NCI-H526 treated with DMSO at 0.1 percent for 48 hours (cell line): ENCODE measurements at places on chromosomes 5 and 9.

DNA sequence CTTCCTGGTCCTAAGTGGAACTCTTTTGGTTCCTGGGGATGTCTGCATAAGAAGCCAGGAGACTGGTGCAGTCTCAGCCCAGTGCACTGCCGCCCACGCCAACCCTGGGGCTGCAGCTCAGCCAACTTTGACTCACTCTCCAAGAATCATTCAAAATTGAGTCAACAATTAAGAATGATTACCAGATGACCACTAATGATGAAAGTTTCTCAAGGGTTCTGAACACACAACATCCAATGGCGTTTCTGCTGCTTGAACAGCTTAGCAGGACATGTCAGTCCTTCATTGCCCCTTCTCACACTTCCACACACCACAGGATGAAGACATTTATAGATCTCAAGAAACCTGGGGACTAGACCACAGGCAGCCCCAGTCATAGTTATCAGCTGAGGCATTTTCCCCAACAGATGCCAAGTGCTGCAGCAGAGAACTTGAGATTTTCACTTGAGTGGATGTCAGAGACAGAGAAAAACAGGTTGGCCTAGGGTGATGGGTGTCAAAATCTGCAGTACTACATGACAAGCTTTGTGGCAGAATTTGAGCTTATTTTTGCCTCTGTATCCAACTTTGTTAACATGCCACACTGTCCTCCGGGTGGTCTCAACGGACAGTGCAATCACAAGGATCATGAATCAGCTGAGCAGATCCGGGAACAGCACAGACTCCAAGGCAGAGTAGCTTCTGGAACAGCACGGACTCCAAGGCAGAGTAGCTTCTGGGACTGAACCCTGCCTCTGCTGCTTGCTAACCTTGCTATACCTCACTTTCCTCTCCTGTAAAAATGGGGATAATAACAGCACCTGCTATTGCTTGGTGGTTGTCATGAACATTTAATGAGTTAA lies 356.1 kb downstream of the SPOCK1 start:
- DNase-seq, result no peak

DNA sequence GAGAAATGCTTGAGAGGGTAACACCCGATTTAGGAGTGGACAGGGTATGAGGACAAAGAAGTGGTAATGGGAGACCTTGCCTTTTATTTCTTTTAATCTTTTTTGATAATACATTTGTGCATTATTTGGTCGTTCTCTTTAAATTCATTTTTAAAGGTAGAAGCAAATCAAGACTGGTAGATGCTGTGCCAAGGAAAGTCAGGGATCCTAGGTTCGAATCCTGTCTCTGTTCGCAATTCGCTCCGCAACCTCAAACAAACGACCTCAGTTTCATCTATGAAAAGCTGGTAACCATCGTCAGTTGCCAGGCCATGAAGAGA lies 353 bp upstream of the TMED9 start:
- DNase-seq, result no peak

GRCh38 chr5:35833224-35833623 lies 23.5 kb upstream of the IL7R start:
- no peak for DNase-seq

DNA sequence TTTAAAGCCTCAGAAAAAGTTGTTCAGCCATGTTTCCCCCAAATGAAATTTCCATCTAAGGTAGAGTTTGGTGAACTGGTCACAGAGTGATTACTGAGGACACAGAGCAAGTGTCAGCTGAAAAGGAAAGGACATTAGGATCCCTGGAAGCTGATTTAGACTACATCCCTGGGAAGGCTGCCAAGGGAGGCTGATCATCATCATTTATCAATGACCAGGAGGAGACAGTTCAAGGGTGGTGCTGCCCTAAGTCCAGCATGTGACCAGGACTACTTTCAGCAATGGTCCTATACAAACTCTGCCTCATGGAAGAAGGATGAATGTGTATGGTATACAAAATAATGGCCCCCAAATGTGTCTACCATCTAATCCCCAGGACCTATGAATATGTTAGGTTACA lies 120.6 kb downstream of the PIK3R1 start:
- no peak for DNase-seq

GRCh38 chr5:172858990-172859811 lies 25.1 kb downstream of the ERGIC1 start:
- DNase-seq, result no peak

- no peak for DNase-seq
Measured at GRCh38 chr9:93830012-93830596, 125.1 kb downstream of the BARX1 start.

GRCh38 chr5:73188764-73189531 lies 16.0 kb downstream of the TMEM174 start:
- DNase-seq, result no peak

DNA sequence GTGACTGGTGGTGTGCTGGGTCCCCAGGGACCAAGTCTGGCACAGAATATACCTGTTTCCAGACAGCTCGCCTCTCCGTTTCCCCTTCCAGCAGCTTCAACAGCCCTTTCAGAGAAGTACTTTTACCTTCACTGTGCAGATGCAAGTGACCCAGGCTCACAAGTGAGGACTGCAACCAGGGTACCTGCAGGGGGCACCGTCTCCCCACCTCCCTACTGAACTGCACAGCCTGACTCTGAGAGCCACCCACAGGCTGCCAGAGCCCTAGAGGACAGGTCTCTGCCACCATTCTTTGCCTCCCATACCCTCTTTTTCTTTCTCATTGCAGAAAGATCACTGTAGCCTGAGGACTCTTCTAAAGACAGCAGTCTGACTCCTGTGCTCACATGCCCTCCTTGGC lies 15.4 kb downstream of the IL9 start:
- DNase-seq, result peak; percentile 3
